ENCODE measurements at places on chromosomes 16 and 17. TPM values are rescaled to one million over a fixed set of nuclear protein-coding genes. Genes with fewer than 3 reads are reported as not detected.

- peak; percentile 76 for DNase-seq
Observed at GRCh38 chr17:82655523-82655922, 7.3 kb upstream of the WDR45B start.

DNA sequence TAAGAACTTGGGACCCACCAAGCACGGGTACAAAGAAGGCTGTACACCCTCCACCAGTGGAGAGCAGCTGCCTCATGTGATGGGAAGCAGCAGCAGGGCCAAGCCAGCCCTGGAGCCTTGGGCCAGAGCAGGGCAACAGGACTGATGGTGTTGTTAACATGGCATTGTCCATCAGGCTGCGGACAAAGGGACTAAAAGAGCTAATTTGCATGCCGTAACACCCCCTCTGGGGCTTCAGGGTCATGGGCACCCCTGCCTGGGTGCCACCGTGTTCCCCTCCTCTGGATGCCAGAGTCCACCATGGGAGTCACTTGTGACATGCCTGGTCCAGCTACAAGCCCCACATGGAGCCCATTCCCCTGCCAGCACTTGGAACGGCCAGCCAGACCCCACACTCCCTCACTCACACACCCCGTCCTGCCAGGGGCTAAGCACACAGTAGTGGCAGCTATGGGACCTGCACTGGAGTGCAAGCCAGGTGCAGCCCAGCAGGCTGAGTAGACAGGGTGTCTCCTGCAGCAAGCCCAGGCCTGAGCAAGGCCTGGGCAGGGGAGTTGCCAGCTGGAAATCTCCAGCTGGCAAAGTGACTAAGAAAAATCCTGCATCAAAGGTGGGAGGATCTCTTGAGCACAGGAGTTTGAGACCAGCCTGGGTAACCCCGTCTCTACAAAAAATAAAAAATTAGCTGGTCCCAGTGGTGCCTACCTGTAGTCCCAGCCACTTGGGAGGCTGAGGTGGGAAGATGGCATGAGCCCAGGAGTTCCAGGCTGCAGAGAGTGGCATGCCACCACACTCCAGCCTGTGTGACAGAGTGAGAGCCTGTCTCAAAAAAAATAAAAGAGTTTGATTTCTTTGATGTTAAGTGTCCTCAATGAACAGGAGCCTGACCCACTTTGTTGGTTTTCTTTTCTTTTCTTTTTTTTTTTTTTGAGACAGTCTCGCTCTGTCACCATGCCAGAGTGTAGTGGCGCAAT is 33.7 kb downstream of the NOL11 start:
- no peak for DNase-seq

The CCR7 gene
- 0.92 TPM for polyA plus RNA-seq

The CCDC40 gene
- polyA plus RNA-seq: 3.8 TPM

- DNase-seq: no peak
Observed at GRCh38 chr17:14552306-14552705, 251.4 kb downstream of the HS3ST3B1 start.

The CHD9NB gene
- polyA plus RNA-seq: 0.94 TPM

The C16orf74 gene
- polyA plus RNA-seq: not detected

The TPSD1 gene
- polyA plus RNA-seq: 1.3 TPM

The COG4 gene
- 93.5 TPM for polyA plus RNA-seq

- DNase-seq: peak; percentile 87
Observed at GRCh38 chr17:17236295-17237025, 508 bp downstream of the FLCN start.

The PRKCB gene
- 2.9 TPM for polyA plus RNA-seq

- DNase-seq: no peak
Observed at GRCh38 chr17:51510940-51511339, 250.6 kb downstream of the UTP18 start.

DNA sequence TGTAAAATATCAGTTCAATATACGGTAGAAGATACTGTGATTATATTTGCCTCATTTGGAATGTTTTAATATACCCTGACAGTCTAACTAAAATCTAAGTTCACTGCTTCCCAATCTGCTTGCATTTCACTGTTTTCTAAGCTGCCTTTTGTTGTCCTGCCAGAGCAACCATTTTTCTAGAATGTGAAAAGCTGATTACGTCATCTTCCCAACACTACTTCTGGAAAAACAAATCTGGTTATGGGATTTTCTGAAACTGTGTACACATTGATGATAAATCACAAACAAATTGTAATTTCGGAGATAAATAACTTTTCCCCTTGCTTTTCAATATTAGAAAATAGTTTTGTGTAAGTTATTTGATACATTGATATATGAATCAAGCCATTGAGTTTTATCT is 1529.0 kb downstream of the CDH11 start:
- DNase-seq: no peak

GRCh38 chr16:81547194-81547938 is 102.8 kb downstream of the CMIP start:
- no peak for DNase-seq

DNA sequence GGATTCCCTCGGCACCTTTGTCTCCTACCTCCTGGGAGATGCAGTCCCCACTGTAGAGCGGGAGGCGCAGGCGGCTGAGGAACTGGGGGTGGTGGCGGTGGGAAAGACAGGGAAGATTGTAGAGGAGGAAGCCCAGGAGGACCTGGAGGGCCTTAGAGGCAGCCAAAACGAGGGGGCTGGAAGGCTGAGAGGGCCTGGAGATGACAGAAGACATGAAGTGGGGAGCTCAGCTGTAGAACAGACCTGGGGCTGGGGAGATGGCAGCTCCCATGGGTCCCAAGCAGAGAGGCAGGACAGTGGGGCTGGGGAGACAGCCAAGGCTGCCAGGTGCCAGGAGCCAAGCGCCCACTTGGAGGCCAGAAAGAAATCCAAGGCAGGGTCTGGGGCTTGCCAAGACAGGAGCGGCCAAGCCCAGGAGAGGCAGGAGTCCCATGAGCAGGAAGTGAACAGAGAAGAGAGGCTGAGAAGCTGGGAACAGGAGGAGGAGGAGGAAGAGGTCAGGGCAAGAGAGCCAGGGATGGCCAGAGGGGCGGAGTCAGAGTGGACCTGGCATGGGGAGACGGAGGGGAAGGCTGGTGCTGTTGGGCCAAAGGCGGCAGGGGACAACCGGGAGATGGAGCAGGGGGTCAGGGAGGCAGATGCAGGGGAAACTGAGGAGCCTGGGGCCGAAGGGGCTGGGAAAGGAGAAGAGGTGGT is 803 bp downstream of the APOBR start:
- peak; percentile 18 for DNase-seq

The ENPP7 gene
- polyA plus RNA-seq: 197 TPM

GRCh38 chr17:80984749-80985148 is 6.9 kb upstream of the CHMP6 start:
- DNase-seq: peak; percentile 31

DNA sequence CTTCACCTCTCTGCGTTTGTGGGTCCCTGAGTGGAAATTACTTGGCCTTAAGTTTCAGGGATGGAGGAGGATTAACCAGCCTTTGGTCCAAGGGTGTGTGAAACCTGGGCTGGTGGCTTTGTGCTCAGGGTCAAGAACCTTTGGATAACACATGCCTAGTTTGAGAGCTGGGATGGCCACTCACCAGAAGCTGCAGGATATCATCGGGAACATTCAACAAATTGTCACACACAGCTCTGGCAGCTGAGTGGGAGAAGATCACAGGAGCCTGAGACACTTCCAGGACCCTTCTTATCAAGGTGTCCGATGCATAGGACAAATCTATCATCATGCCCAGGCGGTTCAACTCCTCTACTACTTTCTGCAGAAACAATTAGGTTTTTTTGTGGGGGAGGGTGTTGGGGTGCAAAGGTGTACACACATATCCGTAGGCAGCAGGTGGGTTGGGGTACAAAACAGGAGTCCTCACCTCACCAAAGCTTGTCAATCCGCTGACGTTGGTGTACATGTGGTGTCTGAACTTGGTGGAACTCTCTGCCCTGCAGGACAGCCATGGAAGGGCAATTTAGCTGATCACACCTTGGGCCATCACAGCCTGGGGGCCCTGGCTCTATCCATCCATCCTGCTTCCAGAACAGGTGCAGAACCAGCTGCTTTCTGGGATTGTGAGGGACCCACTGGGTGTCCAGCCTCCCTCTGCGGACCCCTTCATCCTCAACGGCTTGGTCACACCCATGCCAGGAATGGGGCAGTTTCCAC is 2.7 kb downstream of the DPEP3 start:
- DNase-seq: no peak

- DNase-seq: no peak
Observed at GRCh38 chr16:83792391-83792790, 15.4 kb upstream of the HSBP1 start.

- peak; percentile 46 for DNase-seq
Observed at GRCh38 chr17:30969989-30970830, 629 bp upstream of the RNF135 start.

The HOXB1 gene
- not detected for polyA plus RNA-seq

GRCh38 chr17:77186141-77186604 is 45.4 kb downstream of the SEC14L1 start:
- no peak for DNase-seq

The CMTM2 gene
- not detected for polyA plus RNA-seq

DNA sequence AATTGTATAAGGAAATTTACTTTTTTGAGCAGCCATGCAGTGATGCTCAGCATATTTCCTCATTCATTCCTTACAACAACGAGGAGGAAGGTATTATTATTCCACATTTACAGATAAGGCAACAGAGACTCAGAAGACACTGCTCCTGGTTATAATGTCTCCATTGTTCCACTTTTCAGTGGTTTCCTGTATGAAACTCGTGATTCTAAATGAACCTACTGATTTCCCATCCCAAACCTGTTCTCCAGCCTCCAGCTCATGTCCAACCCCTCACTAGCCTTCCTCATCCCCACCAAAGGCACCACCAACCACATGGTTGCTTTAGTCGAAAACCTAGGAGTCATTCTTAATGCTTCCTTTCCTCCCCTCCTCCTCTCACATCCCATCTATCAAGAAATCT is 12.5 kb upstream of the ERCC4 start:
- DNase-seq: no peak

The NPIPA2 gene
- polyA plus RNA-seq: not detected

GRCh38 chr17:16911141-16911937 is 60.6 kb downstream of the TNFRSF13B start:
- no peak for DNase-seq
